Endothelial cell of umbilical vein (primary cell): ENCODE measurements at places on chromosomes 5 and 9. TPM values are rescaled to one million over a fixed set of nuclear protein-coding genes. Genes with fewer than 3 reads are reported as not detected.
A peak's percentile ranks its signal among the peaks of the same experiment; 100 is the strongest.

PRLR gene
- not detected in 2 replicates for total RNA-seq

F12 gene
- 1.00 and 1.4 TPM in 2 replicates for total RNA-seq

SERF1A gene
- total RNA-seq: 5.1 and 6.7 TPM in 2 replicates

DAPK1 gene
- 93.4 and 119 TPM in 2 replicates for total RNA-seq

PROB1 gene
- total RNA-seq: 1.9 and 2.4 TPM in 2 replicates

SLC34A1 gene
- not detected in 2 replicates for total RNA-seq

ZNF618 gene
- 60.6 and 80.3 TPM in 2 replicates for total RNA-seq

TGFBR1 gene
- total RNA-seq: 17.7 and 18.6 TPM in 2 replicates

OTP gene
- total RNA-seq: not detected in 2 replicates

EXOSC2 gene
- total RNA-seq: 44.4 and 46.4 TPM in 2 replicates

CDH9 gene
- not detected in 2 replicates for total RNA-seq

DNA sequence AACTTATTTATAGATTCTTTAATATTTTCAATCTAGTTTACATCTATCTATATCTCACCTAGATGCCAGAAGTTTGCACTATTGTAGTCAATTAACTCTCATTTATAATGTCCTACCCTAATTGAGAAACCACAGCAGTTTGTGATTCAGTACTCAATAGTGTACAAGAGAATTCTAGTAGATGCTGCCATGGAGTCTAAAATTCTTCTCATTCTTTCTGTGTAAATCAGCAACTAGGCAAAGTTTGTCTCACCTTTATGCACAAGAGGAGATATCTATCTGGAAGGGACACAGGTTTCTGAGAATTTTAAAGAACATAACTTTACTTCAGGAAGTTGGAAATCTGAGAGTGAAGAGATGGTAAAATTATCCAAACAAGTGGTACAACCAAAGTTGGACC, 173.0 kb upstream of the FBXL7 start:
- H3K27ac ChIP-seq: no peak overlapping the region
- DNase-seq: no peak
- H3K4me1 ChIP-seq: no peaks in the 10 kb centered on the region
- H3K36me3 ChIP-seq: no peaks in the 10 kb centered on the region
- no peaks in the 10 kb centered on the region for H3K27me3 ChIP-seq
- H3K4me3 ChIP-seq: no peak overlapping the region

- H3K4me3 ChIP-seq: no peak overlapping the region
- H3K36me3 ChIP-seq: no peaks in the 10 kb centered on the region
- H3K27ac ChIP-seq: no peak overlapping the region
- DNase-seq: no peak
Observed at GRCh38 chr9:127307802-127308201, 43.2 kb downstream of the GARNL3 start.

- DNase-seq: no peak
- no peaks in the 10 kb centered on the region for H3K36me3 ChIP-seq
- no peaks in the 10 kb centered on the region for H3K27me3 ChIP-seq
- H3K27ac ChIP-seq: no peak overlapping the region
Observed at GRCh38 chr9:87089506-87089905, 142.2 kb upstream of the GAS1 start.

DNA sequence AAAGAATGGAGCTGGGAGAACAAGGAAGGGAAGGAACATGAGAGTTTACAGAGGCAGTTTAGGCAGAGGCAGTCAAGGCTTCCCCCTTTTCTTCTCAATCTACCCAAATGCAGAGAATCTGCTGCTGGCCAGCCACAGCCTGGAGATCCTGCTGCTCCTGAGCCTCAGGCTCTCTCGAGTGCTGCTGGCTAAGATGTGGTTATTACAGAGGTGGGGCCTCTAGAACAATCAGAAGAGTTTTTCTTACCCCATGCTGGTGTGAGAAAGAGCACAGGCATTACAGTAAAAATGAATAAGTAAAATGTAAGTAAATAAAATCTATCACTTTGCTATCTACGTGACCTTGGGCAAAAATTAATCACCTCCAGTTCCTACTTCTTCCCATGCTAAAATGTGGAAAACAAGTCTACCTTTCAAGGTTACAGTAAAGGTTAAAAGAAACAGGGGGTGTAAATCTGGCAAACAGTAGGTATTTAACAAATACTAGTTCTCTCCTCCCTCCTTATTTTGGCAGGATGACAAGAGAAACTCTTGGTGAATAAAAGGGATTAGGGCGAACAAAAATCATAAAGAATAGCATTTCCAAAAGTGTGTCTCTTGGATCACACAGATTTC, 31.1 kb downstream of the FBXW11 start:
- no peak for DNase-seq
- no peaks in the 10 kb centered on the region for H3K27me3 ChIP-seq
- H3K27ac ChIP-seq: no peak overlapping the region
- no peaks in the 10 kb centered on the region for H3K4me1 ChIP-seq

DNA sequence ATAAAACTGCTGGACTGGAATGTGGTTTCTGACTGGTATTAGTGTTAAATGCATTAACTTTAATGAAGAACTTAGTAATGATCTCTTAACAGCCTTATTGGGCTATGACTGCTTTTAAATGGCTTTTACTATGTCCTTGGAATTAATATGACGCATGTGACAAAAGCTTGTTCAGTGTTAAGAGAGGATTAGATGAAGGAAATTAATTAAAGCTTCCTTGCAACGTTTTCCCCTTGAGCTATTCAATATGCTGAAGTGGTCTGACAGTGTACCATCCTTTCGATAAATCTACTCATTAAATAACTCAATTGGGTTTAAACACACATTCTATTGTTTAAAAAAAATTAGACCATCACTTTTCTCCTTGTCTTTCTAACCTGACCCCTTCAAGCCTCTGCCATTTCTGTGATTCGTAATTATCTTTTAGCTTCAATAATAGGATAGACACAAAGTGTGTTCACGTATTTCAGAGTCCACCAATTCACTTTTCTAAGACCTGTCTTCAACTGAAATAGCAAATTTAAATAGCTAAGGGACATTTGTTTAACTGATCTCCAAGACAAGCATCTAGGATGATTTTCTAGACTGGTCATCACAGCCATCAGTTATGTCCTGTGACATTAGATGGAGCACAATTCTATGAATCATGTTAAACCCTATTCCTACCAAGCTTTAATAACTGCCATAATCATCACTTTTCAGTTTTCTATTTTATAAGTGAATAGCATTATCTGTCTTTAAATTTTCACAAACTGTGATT, 1258.0 kb upstream of the CDH9 start:
- no peaks in the 10 kb centered on the region for H3K36me3 ChIP-seq
- H3K4me1 ChIP-seq: no peaks in the 10 kb centered on the region
- H3K4me3 ChIP-seq: no peak overlapping the region
- H3K27ac ChIP-seq: no peak overlapping the region
- H3K27me3 ChIP-seq: no peaks in the 10 kb centered on the region
- DNase-seq: no peak

- H3K4me3 ChIP-seq: no peak overlapping the region
- H3K27me3 ChIP-seq: peaks cover 4% of the 10 kb centered on the region
- no peaks in the 10 kb centered on the region for H3K4me1 ChIP-seq
- H3K36me3 ChIP-seq: no peaks in the 10 kb centered on the region
- DNase-seq: peak; percentile 84
Observed at GRCh38 chr9:92790542-92791527, 26.2 kb upstream of the BICD2 start.

DNA sequence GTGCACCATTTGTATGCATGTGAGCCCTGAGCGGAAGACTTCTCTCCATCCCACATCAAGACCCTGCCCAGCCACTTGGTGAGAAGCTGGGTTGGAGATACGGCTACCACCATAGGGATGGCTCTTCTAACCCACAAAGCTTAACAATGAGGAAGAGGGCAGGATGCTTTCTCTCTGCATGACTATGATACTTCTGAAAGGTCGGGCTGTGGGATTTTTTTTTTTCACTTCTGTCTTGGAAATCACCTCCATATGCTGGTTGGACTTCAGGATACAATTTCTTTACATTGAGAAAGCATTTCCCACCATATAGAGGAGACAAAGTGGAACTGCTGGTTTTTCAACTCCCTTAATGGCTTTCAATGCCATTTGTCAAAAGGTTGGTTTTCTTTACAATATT, 30.5 kb downstream of the ZNF366 start:
- H3K36me3 ChIP-seq: no peaks in the 10 kb centered on the region
- peaks cover 25% of the 10 kb centered on the region for H3K4me1 ChIP-seq
- no peak overlapping the region for H3K4me3 ChIP-seq
- no peak for DNase-seq

- H3K27ac ChIP-seq: no peak overlapping the region
Observed at GRCh38 chr9:88531920-88532698, 2.9 kb upstream of the NXNL2 start.

- peaks cover 37% of the 10 kb centered on the region for H3K4me1 ChIP-seq
- DNase-seq: no peak
- H3K27ac ChIP-seq: no peak overlapping the region
- H3K4me3 ChIP-seq: no peak overlapping the region
- H3K27me3 ChIP-seq: no peaks in the 10 kb centered on the region
Observed at GRCh38 chr5:122073864-122074263, 4.2 kb downstream of the LOX start.

DNA sequence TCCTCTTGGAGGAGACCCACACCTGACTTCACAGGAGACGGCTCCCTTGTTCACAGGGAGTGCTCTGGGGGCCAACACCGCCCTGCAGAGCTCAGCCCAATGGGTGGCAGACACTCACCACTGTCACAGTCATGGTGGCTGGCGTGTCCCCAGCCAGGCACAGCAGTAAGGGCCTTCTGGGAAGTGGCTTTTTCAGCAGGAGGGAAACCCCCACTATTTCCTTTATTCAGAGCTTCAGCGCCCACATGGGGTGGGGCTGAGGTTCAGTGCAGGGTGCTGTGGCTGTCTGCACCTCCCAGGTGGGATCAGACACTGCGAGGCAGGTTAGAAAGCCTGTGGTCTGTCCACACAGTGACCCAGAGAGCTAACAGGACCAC, 3.6 kb upstream of the SNAPC4 start:
- H3K27me3 ChIP-seq: no peaks in the 10 kb centered on the region
- H3K4me3 ChIP-seq: no peak overlapping the region
- peaks cover 9% of the 10 kb centered on the region for H3K4me1 ChIP-seq
- no peak for DNase-seq
- H3K27ac ChIP-seq: no peak overlapping the region

DNA sequence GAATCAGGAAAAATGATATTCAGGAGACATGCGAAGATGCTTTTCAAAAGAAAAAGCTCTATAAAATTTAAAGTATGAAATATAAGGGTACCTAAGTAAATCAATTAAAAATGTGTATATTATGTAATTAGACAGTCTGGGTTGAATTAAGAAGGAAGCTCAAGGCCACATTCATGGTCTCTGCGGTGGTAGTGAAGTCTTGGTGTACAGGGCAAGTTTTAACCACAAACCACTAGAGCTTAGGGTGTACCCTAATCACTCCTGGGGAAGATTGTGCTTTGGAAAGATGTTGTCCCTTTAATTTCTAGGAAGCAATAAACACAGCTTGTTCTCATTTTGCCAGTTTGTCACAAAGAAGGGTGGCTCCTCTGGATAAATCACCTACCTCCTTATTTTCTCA, 287.2 kb upstream of the ZNF608 start:
- H3K4me1 ChIP-seq: no peaks in the 10 kb centered on the region
- H3K27ac ChIP-seq: no peak overlapping the region
- H3K4me3 ChIP-seq: no peak overlapping the region
- no peak for DNase-seq

GRCh38 chr9:126621061-126621918, 7.6 kb downstream of the LMX1B start:
- no peak overlapping the region for H3K27ac ChIP-seq
- H3K27me3 ChIP-seq: peaks cover 95% of the 10 kb centered on the region
- no peaks in the 10 kb centered on the region for H3K4me1 ChIP-seq
- H3K4me3 ChIP-seq: no peak overlapping the region

DNA sequence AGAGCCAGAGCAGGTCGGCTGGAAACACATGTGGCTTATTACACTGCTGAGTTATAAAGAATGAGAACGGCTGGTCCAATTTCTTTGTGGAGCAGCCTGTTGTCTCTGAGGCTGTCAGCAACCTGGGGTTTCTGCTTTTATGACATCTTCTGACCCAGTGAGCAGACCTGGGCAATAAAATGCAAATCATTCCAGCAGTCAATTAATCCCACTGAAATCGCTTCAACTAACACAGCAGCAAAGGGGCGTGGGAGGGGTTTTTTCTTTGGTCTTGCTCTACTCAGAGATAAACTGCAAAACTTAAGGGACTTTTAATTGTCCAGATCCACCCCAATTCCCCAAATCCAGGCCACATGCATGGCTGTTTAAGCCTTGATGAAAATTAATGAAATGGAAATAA, 215.7 kb downstream of the SLIT3 start:
- no peak for DNase-seq
- no peaks in the 10 kb centered on the region for H3K4me1 ChIP-seq
- no peak overlapping the region for H3K4me3 ChIP-seq
- H3K36me3 ChIP-seq: no peaks in the 10 kb centered on the region
- H3K27me3 ChIP-seq: no peaks in the 10 kb centered on the region

DNA sequence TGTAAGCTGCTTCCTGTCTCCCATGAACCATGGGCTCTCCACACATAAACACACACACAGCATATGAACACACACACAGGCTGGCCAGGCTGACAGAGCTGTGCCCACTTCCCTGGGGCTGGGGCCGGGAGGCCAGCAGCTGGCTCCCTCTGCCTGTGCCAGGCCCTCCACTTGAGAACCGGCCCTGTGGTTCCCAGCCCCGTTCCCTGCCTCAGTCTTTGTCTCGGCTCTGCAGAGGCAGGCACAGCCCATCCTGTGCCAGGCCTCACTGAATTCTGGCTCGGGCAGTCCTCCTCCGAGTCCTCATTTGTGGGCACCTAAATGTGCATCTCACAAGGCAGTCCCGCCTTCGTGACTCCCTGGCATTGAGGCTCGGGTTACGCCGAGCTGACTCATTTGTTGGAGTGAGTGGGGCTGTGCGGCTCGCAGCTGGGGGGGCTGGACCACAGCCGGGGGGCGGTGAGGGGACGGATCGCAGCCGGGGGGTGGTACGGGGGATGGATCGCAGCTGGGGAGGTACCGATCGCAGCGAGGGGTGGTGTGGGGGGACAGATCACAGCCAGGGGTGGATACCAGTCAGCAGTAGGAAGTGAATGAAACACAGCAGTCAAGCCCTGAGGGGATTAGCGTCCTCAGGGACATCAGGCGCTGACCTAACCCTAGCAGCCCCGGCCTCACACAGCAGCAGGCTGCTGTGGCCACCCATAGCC, 72.3 kb downstream of the PSMB7 start:
- no peaks in the 10 kb centered on the region for H3K27me3 ChIP-seq
- H3K27ac ChIP-seq: no peak overlapping the region
- H3K4me1 ChIP-seq: no peaks in the 10 kb centered on the region
- peak; percentile 49 for DNase-seq

DNA sequence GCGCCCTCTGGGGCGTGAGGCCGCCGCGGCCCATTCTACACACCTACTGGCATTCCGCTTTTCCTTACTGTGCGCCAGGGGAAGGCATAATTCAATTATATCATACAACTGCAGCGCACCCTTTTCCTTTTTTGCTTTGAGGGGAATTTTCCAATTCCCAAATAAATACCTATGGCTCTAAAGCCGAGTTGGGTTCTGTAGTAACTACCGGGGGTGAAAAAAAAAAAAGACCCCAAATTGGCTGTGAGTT, 34.1 kb upstream of the NFIB start:
- no peak overlapping the region for H3K27ac ChIP-seq
- peaks cover 60% of the 10 kb centered on the region for H3K4me1 ChIP-seq
- no peaks in the 10 kb centered on the region for H3K27me3 ChIP-seq
- H3K36me3 ChIP-seq: no peaks in the 10 kb centered on the region
- DNase-seq: no peak
- no peak overlapping the region for H3K4me3 ChIP-seq

DNA sequence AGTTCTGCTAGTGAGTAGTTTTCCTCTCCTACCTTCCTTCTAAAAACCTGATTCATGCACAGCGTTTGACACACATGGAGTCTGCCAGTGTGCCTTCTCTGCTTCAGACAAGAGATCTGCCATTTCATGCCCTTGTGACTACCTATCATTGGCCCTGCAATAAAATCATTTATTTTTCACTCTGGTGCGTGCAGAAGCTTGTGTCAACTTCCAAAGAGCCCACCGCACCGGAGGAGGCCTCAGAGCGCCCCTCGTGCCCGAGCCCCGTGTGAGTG, 13.7 kb downstream of the HNRNPH1 start:
- no peak overlapping the region for H3K27ac ChIP-seq
- H3K4me3 ChIP-seq: no peak overlapping the region
- H3K4me1 ChIP-seq: no peaks in the 10 kb centered on the region
- DNase-seq: no peak
